Breast epithelium (tissue), 4 donors: ENCODE measurements at places on chromosomes 11 and 22.

DNA sequence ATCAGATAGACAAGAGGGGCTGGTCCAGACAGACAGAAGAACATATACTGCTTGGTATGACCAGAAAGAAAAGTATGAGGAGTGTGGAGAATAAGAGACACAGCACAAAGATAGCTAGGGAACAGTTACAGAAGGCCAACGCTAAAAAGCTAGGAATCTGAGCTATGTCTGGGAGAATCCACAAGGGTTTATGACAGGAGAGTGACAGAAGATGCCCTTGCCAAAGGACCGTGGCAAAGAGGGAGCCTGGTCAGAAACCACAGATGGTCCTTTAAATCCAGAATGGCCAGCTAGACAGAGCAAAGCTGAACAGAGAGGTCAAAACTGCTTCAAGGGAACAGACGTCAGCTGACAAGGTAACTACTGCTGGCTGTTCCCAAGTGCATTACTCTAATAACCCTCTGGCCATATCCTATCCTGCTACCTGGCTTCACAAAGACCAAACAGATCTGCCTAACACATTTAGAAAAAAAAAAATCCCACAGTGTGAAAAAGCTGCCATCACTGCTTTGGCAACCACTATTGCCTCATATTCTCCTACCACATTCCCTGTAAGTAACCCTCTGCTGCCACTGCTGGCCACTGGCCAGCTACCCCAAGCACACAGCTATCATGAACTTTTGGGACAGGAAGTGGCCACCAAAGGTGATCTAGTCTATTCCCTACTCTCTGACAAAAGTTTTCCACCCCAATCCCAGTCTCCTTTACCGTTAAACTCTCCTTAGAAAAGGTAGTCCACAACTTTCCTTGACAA, 7.3 kb downstream of the SERGEF start:
- H3K4me3 ChIP-seq: no peak overlapping the region
- no peak for DNase-seq
- H3K4me1 ChIP-seq: no peaks in the 10 kb centered on the region

- DNase-seq: no peak
- no peaks in the 10 kb centered on the region for H3K4me1 ChIP-seq
- no peak overlapping the region for H3K4me3 ChIP-seq
- H3K27me3 ChIP-seq: no peaks in the 10 kb centered on the region
- no peaks in the 10 kb centered on the region for H3K36me3 ChIP-seq
Measured at GRCh38 chr22:45626198-45626651, 45.4 kb upstream of the ATXN10 start.

- H3K36me3 ChIP-seq: no peaks in the 10 kb centered on the region
- no peak for DNase-seq
- no peaks in the 10 kb centered on the region for H3K27me3 ChIP-seq
- no peak overlapping the region for H3K4me3 ChIP-seq
- H3K4me1 ChIP-seq: no peaks in the 10 kb centered on the region
- H3K27ac ChIP-seq: no peak overlapping the region
Measured at GRCh38 chr11:70601861-70602538, 203.7 kb downstream of the CTTN start.

- peak; percentile 76 for DNase-seq
- H3K4me3 ChIP-seq: no peak overlapping the region
- peaks cover 5% of the 10 kb centered on the region for H3K4me1 ChIP-seq
- no peaks in the 10 kb centered on the region for H3K27me3 ChIP-seq
Measured at GRCh38 chr11:6468712-6469495, 4.8 kb downstream of the TRIM3 start.

GRCh38 chr11:85748455-85748891, 62.5 kb downstream of the SYTL2 start:
- no peaks in the 10 kb centered on the region for H3K4me1 ChIP-seq
- H3K4me3 ChIP-seq: no peak overlapping the region
- no peak for DNase-seq

- no peaks in the 10 kb centered on the region for H3K36me3 ChIP-seq
- no peaks in the 10 kb centered on the region for H3K27me3 ChIP-seq
- peaks cover 22% of the 10 kb centered on the region for H3K4me1 ChIP-seq
- peak overlapping the region; percentile 83 for H3K4me3 ChIP-seq
- DNase-seq: no peak
Measured at GRCh38 chr11:117096201-117096991, 1.8 kb downstream of the SIK3 start.

- no peak overlapping the region for H3K27ac ChIP-seq
- H3K27me3 ChIP-seq: no peaks in the 10 kb centered on the region
- H3K4me3 ChIP-seq: no peak overlapping the region
- H3K36me3 ChIP-seq: no peaks in the 10 kb centered on the region
Measured at GRCh38 chr11:107741044-107741823, 29.4 kb upstream of the SLN start.

- H3K4me3 ChIP-seq: no peak overlapping the region
- no peaks in the 10 kb centered on the region for H3K27me3 ChIP-seq
- DNase-seq: no peak
Measured at GRCh38 chr11:112159098-112160065, 4.5 kb downstream of the IL18 start.

DNA sequence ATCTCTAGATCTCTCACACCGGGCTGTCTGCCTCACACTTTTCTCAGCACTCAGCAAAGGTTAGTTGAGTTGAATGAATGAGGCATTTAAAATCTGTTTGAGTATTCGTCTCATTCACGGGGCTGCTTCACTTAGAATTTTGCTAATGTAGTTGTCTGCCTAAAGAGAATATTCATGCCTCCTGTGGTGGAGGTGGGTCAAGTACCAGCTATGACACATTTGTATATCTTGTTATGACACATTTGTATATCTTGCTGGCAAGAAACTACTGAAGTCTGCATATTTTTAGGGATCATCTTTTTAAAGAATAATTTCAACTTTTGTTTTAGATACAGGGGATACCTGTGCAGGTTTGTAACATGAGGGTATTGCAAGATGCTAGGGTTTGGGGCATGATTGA, 43.1 kb downstream of the LDLRAD3 start:
- no peak overlapping the region for H3K27ac ChIP-seq
- no peak overlapping the region for H3K4me3 ChIP-seq
- DNase-seq: no peak
- H3K36me3 ChIP-seq: no peaks in the 10 kb centered on the region

- no peaks in the 10 kb centered on the region for H3K36me3 ChIP-seq
- H3K27ac ChIP-seq: no peak overlapping the region
- no peaks in the 10 kb centered on the region for H3K27me3 ChIP-seq
- H3K4me3 ChIP-seq: no peak overlapping the region
- DNase-seq: no peak
- no peaks in the 10 kb centered on the region for H3K4me1 ChIP-seq
Measured at GRCh38 chr22:47691152-47691895, 928.9 kb downstream of the TBC1D22A start.

- DNase-seq: no peak
- no peak overlapping the region for H3K4me3 ChIP-seq
- no peak overlapping the region for H3K27ac ChIP-seq
- no peaks in the 10 kb centered on the region for H3K36me3 ChIP-seq
- H3K4me1 ChIP-seq: no peaks in the 10 kb centered on the region
- H3K27me3 ChIP-seq: no peaks in the 10 kb centered on the region
Measured at GRCh38 chr11:134882141-134882540, 470.1 kb upstream of the B3GAT1 start.

- H3K27me3 ChIP-seq: no peaks in the 10 kb centered on the region
- no peak overlapping the region for H3K27ac ChIP-seq
- DNase-seq: no peak
- H3K4me1 ChIP-seq: peaks cover 8% of the 10 kb centered on the region
- no peaks in the 10 kb centered on the region for H3K36me3 ChIP-seq
Measured at GRCh38 chr11:2889362-2890273, 4.0 kb upstream of the CDKN1C start.

- no peak overlapping the region for H3K27ac ChIP-seq
- DNase-seq: no peak
- no peaks in the 10 kb centered on the region for H3K27me3 ChIP-seq
- H3K4me1 ChIP-seq: no peaks in the 10 kb centered on the region
Measured at GRCh38 chr11:61639816-61640443, 40.3 kb upstream of the DAGLA start.

DNA sequence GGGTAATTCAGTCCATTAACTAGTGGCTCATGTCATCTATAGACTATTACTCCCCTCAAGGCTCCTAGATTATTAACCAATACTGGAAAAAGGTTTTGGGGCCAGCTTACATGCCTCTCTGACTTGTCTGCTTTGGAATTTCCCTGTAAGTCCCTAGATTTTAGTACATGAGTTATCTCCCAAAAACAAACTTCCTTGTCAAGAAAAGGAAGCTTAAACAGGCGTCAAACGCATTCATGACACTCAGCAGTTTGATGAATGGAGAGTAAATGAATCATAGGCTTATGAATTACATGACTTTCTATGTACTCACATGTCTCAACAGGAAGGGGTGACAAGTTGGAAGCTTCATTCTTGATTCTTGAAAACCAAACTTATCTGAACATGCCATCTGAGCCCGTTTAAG, 70.8 kb downstream of the BLID start:
- no peak for DNase-seq
- no peaks in the 10 kb centered on the region for H3K27me3 ChIP-seq
- no peaks in the 10 kb centered on the region for H3K36me3 ChIP-seq
- H3K27ac ChIP-seq: no peak overlapping the region
- H3K4me1 ChIP-seq: no peaks in the 10 kb centered on the region
- H3K4me3 ChIP-seq: no peak overlapping the region

GRCh38 chr11:73218106-73218829, at the start of gene P2RY2:
TSS of gene P2RY2 (plus strand) at chr11:73218281. CDS start at chr11:73234160, 15,879 bp downstream.
- no peaks in the 10 kb centered on the region for H3K4me1 ChIP-seq
- H3K4me3 ChIP-seq: peak within 1 kb of the TSS; percentile 70
- peak within 1 kb of the TSS; percentile 67 for H3K27ac ChIP-seq
- no peaks in the 10 kb centered on the region for H3K27me3 ChIP-seq
- H3K36me3 ChIP-seq: no peaks in the 10 kb centered on the region
- peak; percentile 82 for DNase-seq

DNA sequence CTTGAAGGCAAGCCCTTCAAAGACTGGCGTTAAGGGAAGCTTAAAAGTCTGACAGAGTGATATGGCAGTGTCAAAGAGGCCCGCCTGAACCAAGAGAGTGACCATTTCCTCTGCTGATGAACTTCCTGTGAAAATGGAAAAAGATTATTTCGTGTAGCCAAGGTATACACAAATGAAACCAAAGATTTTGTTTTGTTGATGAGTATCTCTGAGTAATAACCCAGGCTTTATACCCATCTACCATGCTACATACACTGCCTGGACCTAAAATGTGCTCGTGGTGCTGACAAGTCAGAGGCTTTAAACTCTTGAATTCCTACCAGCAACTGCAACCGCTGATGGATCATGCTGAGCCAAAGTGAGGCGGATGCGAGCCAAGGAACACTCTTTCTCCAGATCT, 21.0 kb upstream of the FNBP4 start:
- no peaks in the 10 kb centered on the region for H3K27me3 ChIP-seq
- H3K36me3 ChIP-seq: no peaks in the 10 kb centered on the region
- no peaks in the 10 kb centered on the region for H3K4me1 ChIP-seq
- no peak overlapping the region for H3K4me3 ChIP-seq
- no peak overlapping the region for H3K27ac ChIP-seq
- no peak for DNase-seq

DNA sequence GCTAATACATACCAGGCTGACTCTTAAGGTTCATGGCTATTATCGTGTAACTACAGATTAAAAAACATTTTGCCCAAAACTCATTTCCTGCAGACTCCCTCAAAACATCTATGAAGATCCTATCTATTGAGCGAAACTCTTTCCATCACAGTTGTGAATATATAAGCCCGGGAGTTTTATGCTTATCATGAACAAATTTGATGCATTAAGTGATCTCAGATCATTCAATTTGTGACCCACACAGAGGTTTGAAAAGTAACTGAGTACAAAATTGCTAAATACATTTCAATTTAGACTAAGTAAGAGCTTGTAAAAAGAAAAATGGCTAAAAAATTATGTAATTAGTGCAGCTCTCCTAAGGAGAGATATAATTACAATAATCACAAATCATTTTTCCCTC, 1228.8 kb upstream of the TENM4 start:
- H3K27ac ChIP-seq: no peak overlapping the region
- H3K36me3 ChIP-seq: no peaks in the 10 kb centered on the region
- no peak for DNase-seq
- no peaks in the 10 kb centered on the region for H3K27me3 ChIP-seq

GRCh38 chr22:24758164-24758799, 16.2 kb downstream of the PIWIL3 start:
- H3K36me3 ChIP-seq: no peaks in the 10 kb centered on the region
- H3K4me3 ChIP-seq: no peak overlapping the region
- H3K27ac ChIP-seq: no peak overlapping the region
- no peaks in the 10 kb centered on the region for H3K4me1 ChIP-seq

DNA sequence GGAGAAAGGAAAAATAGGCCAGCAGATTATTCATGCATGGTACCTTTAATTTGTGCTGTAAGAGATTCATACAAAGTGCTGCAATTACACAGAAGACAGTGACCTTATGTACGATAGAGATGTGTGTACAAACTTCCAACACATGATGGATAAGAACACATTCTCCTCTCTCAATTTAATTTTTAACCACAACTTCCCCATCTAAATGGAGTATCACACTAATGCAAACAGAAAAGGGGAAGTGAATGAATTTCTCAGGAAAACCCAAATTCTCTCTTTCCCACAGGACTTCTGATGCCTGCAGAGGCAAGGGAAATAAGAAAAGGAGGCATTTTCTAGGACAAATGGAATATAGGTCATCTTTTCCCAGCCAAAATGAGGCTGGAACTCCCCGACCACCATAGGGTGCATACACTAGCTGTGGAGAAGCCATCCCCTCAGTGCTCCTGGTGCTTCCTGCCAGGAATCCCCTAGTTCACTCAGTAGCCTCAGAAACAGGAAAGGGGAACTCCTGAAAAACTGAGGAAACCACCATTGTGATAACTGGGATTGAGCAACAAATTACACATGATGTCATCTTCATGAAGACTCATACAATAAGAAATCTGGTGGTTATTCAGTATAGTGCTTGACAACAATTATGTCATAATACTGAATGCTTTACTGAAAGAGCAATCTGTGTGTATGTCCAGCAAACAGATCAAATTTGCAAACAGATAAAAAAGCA, 22.4 kb downstream of the MMP10 start:
- H3K27me3 ChIP-seq: no peaks in the 10 kb centered on the region
- H3K36me3 ChIP-seq: no peaks in the 10 kb centered on the region
- no peak overlapping the region for H3K27ac ChIP-seq

DNA sequence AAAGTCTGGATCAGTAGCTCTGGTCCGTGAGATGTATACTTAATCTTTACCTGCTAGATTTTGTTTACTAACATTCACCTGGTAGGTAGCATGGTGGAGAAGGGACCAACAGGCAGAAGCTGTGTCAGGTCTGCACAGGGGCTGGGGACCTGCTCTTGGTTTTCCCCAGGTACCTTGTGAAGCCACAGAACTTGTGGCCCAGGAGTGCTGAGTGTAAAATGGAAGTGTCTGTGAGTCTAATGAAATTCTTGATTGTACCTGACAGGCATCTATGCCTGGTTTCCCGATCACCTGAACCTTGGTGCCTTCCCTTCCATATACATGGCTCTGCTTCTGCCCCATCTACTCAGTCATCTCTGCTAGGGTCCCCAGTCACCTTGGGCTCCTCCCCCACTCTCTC, 94.3 kb downstream of the CWC15 start:
- no peak for DNase-seq
- H3K27me3 ChIP-seq: no peaks in the 10 kb centered on the region
- peaks cover 4% of the 10 kb centered on the region for H3K4me1 ChIP-seq
- no peaks in the 10 kb centered on the region for H3K36me3 ChIP-seq
